Stimulated activated CD4-positive, alpha-beta T cell treated with anti-CD3 and anti-CD28 coated beads, Interleukin-2, amount 100 ng/mL, for 4 hours (primary cell): ENCODE measurements at places on chromosomes 3 and 15.

DNA sequence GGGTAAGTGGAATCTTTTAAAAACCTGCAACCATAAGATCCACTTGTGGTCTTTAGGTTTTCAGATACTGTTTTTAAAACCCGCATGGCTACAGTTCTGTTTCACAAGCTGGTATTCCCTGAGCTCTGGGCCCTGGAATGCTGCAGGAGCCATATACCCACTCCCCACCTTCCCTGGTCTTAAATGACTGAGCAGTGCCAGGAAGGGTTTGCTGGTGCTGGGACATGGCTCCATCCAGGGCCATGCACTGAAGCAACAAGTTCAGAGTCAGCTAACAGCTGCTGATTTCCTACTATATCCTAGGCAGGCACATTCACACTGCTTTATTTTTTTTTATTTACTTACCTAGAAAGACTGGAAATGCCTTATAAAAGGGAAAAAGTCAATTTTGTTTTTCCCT, 77.3 kb downstream of the HCN4 start:
- DNase-seq = no peak

DNA sequence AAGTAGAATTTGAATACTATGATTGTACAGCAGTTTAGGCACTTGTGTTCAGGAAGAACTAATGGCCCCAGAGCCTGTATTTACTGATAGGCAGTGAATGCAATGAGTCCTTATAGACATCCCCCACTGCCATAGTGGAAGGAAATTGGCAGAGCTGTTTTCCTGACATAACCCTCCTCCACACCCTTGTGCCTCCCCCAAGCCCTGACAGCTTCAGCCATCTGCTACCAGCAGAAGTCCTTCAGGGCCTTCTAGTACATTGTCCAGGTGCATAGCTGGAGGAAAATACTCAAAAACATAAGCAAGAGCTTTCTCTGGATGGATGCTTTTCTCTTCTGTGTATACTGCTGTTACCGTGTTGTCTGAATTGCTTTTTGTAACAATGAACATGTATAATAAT, 20.6 kb downstream of the ARHGAP31 start:
- no peak for DNase-seq

GRCh38 chr3:13025090-13025489, 48.1 kb downstream of the IQSEC1 start:
- DNase-seq = no peak

GRCh38 chr15:39204031-39204430, 376.8 kb upstream of the THBS1 start:
- no peak for DNase-seq

- no peak for DNase-seq
Observed at GRCh38 chr3:127955728-127956127, 40.7 kb downstream of the KBTBD12 start.

DNA sequence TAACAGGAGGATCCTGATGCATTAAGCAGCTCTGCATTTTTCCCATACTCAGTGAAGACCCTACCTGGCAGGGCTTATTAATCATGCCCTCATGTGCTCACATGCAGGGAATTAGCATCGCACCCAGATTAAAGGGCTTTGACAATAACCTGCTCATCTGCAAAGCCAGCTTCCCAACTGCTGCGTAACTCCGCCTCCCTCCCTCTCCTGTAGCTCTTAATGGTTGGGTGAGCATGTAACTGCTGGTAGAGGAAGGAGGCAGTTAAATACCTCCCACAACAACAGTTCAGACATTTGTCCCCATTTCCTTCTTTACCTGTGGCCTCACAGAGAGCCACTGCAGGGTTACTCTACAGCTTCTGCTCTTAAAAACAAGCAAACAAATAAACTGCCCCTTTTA, 203.6 kb upstream of the WNT5A start:
- no peak for DNase-seq

GRCh38 chr3:192887047-192887446, 30.6 kb downstream of the MB21D2 start:
- no peak for DNase-seq

DNA sequence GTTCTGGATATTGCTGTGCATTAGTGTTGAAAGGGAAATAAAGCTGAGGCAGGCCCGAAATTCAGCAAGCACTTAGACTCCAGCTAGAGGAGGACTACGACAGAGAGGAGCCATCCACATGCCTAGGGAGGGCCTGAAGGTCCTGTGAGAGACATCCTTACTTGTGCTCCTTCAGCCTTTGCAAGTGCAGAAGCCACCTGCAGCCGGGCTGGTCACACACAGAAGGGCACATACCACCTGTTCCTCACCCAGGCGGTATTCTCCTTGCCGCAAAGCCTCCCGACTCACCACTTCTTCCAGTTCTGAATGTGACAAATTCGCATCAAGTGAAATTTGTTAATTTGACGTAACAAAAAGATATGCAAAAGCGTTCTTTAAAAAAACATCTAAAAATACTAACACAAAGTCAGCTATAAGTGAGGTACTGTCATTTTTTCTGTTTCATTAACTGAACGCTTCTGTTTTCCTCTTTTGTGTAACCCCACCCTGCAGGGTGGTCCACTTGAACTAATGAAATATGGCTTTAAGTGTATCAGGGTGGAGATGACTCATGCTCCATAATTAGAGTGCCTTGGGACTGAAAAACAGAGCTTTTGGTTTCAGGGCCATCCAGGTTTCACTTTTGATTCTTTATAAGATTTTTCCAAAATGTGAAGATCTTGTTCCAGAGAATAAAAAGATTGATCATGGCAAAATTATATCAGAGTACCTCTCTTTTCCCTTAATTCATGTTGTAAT, 467.9 kb upstream of the ATP11B start:
- DNase-seq = no peak

DNA sequence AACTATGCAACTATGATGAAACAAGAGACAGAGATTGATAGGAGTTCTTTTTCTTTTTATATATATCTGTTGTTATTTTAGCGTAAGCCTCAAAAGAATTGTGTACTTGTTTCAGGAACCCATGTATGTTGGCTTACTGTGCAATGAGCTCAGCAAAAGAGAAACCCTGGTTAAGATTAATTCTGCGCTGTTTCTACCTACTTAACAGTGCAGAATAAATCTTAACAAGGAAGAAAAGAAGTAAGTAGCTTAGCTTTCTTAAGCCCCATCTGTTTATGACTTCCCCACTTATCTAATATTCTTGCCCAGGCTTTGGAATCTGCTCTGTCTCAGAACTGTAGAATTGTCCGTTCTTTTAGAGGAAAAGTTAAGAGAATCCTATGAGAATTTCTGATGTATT, 27.4 kb downstream of the ECT2 start:
- DNase-seq = no peak

- DNase-seq = no peak
Observed at GRCh38 chr15:80199366-80199765, 46.6 kb downstream of the FAH start.

- no peak for DNase-seq
Observed at GRCh38 chr3:76177610-76178009, 392.3 kb upstream of the ZNF717 start.

DNA sequence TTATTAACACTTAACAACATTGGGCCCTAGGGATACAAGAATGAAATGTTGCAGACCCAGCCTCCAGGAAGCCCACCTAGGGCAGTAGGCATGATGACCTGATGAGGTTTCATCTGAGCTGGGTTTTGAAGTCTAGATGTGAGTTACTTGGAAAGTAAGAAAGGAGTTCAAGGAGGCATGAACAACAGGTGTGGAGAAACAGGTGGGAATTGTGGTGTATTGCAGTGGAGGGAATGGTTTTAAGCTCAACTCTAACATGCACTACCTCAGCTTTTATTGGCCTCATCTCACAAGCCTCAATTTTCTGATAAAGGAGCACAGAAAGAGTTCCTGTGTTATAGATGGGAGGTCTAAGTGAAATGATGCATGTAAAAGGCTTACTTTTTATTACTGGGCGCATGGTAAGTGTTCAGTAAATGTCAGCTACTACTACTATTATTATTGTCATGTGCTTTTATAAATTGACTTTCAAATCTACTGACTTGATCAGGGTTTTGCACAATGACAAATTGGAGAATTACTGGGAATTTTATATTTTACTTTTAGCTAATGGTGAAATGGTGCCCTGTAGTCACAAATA, 19.3 kb downstream of the SCAANT1 start:
- DNase-seq = no peak

GRCh38 chr3:36244728-36245127, 135.6 kb upstream of the STAC start:
- DNase-seq = no peak

- no peak for DNase-seq
Observed at GRCh38 chr3:101762041-101762646, 16.9 kb upstream of the NXPE3 start.

GRCh38 chr15:39621976-39622375, 41.1 kb downstream of the THBS1 start:
- DNase-seq = no peak

- DNase-seq = no peak
Observed at GRCh38 chr3:126056088-126056487, 27.8 kb downstream of the SLC41A3 start.

GRCh38 chr3:197487911-197488391, 67.8 kb downstream of the BDH1 start:
- DNase-seq = no peak

DNA sequence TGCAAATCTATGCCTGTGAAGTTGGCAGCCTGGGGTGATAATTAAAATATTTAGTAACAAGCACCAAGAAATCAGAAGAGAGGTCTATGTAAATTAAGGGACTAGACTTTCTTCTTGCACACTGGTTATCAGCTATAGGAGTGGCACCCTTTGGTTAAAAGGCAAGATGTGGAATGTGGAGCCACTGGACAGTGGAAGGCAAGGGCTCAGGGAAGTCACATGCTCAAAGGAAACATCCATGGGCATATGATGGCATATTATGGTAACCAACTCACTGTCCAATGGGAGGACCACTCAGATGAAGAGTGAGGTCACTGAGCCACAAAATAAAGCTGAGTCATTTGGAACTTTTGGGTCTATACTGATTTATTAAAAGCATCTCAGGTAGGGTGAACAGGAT, 165.6 kb upstream of the PRICKLE2 start:
- no peak for DNase-seq

DNA sequence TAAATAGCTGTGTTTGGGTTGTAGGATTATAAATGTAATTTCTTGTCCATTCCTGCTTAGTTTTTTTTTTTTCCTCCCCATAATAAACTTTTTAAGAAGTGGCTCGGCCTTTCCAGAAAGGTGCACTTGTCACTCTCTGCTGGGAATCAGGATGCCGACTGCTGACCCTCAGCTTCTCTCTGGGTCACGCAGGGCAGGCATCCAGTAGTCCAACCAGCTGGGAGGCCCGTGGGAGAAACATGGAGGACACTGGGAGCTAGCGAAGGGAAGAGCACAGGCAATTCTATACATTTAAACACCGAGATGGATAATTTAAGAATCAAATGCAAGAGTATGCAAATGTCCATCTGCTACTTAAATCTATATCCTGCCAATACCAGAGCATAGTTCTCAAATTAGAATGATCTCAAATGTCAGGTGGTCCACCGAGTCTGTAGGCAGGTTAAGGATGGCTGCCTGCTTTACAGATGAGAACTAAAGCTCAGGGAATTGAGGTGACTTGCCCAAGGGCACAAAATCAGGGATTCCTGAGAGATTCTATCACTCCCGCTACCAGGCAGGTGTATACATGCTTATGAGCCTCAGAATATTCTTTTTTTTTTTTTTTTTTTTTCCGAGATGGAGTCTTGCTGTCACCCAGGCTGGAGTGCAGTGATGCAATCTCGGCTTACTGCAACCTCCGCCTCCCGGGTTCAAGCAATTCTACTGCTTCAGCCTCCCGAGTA, 64.5 kb downstream of the DAPK2 start:
- no peak for DNase-seq

- no peak for DNase-seq
Observed at GRCh38 chr3:16811950-16812349, 72.8 kb upstream of the PLCL2 start.

GRCh38 chr3:138042043-138042442, 32.1 kb downstream of the CLDN18 start:
- DNase-seq = no peak

GRCh38 chr3:187292181-187292580, 644 bp upstream of the MASP1 start:
- DNase-seq = no peak

DNA sequence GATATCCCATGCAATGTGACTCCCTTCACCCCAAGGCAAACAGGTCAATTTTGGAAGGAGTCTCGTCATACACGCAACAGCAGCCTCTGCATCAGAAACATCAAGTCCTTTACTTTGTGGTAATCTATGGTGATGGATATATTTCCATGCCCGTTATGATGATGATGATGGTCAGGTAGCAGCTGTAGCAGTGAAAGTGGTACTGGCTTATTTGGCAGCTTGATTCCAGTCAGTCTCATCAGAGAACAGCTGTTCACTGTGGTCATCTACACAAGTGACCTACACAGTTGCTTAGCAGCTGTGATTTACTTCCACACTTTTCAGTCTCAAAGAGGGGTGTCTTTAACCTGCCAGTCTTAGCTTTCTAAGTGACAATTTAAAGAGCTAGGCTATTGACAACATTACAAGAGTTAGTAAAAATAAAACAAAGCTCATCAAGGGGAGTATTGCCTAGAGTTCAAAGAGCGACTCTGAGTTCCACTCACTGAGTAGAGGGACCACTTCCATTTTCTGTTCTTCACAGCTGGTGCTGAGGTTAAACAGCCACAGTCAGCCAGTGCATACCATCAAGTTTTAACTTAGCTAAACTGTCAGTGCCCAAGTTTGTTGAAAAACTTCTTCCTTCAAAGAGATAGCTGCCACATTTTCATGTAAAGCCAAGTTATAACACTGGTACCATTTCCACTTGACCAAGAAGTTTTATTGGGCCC, 587.4 kb upstream of the KCNMB2 start:
- no peak for DNase-seq

GRCh38 chr3:4418156-4418555, 48.9 kb downstream of the SUMF1 start:
- no peak for DNase-seq

DNA sequence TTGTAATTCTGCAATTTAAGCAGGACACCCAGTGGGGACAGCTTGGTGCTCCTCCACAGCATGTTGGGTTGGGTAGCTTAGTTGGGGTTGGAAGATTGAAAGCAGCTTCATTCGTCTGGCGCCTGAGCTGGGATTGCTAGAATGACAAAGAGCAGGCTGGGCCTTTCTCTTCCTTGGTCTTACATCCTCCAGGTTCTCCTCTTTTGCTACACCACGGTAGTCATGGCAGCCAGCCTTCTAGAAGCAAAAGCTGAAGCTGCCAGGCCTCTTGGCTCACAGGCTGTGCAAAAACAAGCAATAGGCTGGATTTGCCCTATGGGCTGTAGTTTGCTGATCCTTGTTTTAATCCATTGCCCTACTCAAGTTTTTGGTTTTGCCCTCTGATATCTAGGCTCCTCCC, 3.2 kb upstream of the ANXA2 start:
- no peak for DNase-seq

DNA sequence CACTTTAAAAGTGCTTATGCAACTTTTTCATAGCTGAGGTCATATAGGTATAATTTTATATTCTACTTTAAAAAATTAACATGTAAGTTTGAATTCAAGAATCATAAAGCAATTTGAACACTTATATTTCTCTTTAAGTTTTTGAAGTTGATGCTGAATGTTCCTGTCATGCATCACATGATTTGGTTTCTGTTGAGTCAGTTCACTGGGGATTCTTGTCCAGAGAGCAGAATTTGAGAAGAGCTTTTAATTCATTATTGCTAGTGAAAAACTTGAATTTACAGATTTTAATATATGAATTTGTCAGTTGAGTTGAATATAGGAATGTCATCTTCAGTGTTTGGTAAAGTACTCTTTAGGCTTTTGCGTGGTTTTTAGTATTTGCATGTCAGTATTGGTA, 7.9 kb downstream of the SLC25A26 start:
- no peak for DNase-seq

GRCh38 chr3:159787178-159787574, 201.5 kb upstream of the IL12A start:
- no peak for DNase-seq
